ENCODE measurements at places on chromosomes 1 and 21.
A peak's percentile ranks its signal among the peaks of the same experiment; 100 is the strongest.

GRCh38 chr1:933603-933940 lies 9.8 kb downstream of the SAMD11 start:
- DNase-seq, result no peak

DNA sequence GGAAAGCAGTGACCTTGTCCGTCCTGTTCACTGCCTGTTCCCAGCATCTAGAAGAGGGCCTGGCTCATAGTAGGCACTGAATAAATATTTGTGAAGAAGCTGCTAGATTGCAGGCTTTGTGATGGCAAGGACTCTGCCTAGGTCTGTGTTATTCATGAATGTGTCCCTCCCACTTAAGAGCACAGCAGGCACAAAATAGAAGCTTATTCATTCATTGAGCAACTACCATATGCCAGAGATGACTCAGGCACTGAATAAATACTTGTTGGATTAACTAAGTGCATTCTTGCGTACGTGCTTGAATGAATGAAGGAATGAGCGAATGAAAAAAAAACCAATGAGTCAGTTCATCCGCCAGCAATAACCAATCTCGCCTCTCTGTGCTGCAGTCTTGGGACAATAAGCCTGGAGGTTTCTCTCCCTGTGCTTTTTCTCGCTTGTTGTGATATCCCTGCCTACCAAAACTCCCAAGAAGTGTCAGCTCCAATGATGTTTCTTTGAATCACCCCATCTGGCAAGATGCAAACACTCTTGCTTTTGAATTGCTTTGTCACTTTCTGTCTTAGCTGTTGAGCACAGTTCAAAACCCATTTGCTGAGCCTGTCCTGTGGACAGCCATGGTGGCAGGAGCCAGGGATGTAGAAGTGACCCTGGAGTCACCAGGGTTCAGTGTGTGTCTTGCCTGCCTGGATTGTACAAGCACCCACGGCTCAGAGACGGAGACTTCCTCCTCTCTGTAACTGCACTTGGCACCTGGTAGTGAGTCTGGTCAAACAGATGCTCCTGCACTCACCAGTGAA lies 143.9 kb downstream of the KAZN start:
- no peak for DNase-seq

DNA sequence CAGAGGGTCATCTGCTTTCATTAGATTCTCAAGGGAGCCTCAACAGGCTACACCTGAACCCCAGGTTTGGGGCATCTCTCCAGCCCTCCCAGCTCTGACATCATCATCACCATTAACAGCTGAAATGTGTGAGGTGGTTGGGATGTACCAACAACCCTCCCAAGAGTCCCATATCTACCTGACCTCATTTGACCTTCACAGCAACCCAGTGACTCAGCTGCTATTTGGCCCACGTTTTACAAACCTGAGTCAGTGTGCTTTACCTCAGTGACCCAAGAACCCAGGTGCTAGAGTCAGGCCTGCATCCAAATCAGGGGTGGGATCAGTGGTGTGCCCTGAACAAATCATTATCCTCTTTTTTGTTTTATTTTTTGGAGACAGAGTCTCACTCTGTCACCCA lies 53.3 kb upstream of the TINAGL1 start:
- DNase-seq, result no peak

DNA sequence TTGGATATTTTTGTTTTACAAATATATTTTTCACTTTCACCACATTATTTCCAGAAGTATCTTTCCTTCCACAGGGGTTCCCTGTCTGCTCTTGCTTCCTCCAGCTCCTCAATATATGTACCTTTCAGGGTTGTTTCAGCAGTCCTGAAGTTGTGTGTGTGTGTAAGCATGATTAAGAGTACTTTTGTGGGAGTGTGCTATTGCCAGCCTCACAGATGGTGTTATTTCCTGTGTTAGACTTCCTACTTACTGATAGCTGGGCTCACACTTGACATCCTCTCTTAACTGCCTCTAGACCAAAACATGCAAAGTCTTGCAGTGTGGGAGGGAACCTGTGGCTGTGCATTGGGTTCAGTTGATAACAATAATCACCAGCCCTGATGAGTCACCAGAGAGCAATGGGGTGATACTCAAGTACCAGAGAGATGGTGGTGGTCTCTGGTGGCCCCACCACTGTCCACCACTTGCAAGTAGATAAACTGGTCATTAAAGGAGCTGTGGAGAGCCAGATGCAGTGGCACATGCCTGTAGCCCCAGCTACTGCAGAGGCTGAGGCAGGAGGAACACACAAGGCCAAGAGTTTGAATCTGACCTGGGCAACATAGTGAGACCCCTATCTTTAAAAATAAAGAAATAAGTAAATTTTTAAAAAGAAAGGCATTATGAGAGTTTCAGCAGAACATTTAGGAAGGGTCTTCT lies 126.7 kb downstream of the NR5A2 start:
- DNase-seq, result peak; percentile 12

DNA sequence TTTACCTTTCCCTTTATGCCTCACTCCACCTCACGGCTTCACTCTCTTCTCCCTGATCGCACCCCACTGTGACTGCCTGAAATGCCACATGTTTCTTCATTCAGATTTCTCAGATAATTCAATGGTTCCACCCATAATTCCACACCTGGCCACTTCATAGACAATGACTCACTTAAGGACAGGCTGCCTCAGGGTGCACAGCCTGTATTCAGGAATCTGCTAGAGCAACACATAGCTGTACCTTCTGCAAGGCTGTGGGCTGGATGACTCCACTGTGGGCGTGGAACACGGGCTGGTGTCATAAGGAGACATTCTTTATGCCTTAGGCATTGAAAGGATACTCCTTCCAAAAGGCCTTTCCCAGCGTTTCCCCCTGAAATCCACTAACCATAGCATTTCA lies 36.1 kb downstream of the L1TD1 start:
- no peak for DNase-seq

DNA sequence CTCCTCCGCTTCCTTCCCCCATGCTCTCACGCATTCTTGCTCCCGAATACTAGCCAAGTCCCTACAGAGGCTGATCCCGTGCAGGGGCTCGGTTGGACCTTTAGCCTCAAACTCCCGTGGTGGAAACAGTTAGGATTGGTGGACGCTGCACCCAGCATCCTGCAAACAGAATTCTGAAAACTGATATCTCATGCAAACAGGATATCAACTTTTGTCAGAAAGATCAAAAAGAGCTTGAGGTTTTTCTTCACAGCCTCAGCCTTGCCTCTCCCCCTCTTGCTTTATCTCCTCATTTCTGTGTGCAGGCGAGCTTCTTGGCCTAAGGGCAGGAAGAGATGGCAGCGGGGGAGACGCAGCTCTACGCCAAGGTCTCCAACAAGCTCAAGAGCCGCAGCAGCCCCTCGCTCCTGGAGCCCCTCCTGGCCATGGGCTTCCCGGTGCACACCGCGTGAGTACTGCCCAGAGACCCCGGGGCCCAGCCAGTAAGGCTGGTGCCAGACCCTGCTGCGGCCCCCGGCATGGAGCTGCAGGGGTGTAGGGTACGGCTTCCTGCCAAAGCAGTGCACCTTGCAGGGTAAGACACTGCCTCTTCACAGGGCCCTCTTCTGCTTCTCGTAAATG lies at the start of gene UBASH3A:
UBASH3A (plus strand) TSS at position 292 of the 621 bp plus-strand sequence; CDS start at position 336, 44 bp downstream.
- DNase-seq, result peak; percentile 34

GRCh38 chr1:1093610-1093943 lies 19.5 kb upstream of the RNF223 start:
- DNase-seq, result no peak

- DNase-seq, result no peak
Observed at GRCh38 chr1:168947041-168947440, 159.4 kb upstream of the ATP1B1 start.

DNA sequence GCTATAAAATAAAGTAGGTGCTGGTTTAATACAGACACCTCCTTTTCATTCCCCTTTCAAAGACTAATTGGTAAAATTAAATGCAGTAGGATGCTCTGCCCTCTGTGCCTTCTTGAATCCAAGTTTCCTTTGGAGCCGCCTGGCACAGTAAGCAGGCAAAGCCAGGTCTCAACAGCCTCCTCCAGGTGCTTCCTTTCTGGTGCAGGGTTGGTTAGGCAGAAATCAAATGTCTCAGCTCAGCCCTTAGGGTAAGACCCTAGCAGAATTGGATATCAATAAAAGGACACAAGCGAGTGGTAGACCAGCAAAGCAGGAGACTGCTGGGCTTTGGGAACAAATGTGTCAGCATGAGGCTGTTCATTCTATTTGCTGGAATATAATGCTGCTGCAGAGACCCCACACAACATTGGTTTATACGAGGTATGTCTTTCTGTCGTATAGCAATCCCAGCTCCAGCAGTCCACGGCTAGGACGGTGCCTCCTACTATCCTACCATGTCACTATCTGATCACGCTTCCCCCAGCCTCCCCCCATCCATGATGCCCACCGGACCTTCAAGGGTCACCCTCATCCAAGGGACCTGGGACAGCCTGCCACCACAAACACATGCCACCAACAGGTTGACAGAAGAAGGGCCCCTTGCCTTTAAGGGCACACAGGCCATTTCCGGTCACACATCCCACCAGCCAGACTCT lies 58.4 kb downstream of the CAPN2 start:
- no peak for DNase-seq

Measured in T-helper 9 cell (primary cell).